CD4-positive, alpha-beta T cell treated with Interleukin-4 for 4 hours (primary cell): ENCODE measurements at places on chromosomes 3 and 15.

DNA sequence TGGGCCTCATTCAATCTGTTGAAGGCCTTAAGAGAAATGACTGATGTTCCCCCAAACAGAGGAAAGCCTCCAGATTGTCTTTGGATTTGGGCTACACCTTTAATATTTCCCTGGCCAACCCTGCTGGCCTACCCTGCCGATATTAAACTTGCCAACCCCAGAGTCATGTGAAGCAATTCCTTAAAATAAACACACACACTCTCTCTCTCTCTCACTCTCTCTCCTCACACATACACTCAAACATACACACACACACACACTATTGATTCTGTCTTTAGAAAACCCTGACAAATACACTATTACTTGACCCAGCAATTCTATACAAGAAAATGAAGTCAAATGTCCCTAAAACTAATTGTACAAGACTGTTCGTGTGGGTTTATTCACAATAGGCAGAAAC is 109.9 kb upstream of the ST8SIA2 start:
- DNase-seq, result no peak

GRCh38 chr3:37920156-37920699 is 58.5 kb downstream of the CTDSPL start:
- DNase-seq, result no peak

DNA sequence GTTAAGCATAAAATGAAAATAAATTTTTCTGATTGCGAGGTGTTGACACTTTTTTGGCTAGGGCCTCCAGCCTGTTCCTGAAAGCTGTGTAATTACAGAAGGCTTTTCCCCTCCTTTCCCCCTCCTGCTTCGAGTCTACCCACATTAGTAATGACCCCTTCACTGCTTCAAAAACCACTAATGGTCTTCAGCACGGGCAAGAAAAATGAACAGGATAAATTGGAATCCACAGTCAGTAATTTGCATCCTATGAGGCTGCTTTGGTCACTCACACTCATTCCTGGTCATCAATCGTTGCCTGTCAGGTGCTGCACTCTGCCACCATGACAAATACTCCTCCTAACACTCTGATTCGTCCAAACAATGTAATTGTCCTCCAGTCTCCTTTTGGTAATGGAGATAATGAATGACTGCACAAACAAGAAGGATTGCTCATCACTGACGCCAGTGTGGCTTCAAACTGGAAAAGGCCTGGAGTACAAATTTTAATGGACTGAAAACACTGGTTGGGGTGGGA is 148.6 kb downstream of the MEIS2 start:
- no peak for DNase-seq

DNA sequence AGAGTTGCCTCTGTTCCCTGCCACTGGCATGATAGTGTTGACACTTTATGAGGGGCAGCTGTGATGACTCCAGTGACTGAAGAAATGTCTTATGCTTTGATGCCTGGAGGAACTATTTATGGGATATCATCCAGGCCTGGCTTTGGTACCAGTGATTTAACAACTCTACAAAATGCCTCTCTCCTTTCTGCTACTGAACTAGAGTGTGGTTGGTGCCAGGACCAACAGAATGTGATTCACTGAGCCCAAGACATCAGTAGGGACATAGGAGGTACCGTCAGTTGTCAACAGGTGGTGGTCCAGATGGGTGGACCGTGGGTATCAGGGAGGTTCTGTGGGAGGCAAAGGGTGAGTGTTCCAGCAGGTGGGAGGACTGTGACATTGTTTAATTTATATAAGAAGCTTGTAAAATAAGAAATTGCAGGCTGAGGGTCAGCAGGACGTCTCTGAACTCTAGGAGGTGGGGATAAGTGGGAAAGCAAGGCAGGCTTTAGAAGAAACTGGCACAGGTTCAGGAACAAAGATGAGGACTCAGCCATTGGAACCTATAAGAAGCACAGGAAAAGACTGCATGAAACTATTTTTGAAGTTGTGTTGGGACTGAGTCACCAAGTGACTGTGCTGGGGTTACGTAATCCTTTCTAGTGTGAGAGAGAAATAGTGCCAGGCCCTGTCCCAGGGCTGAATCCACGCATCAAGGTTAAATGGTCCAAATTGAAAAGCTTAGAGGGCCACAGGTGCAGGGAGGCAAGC is 28.5 kb upstream of the SLC7A14 start:
- DNase-seq, result no peak

DNA sequence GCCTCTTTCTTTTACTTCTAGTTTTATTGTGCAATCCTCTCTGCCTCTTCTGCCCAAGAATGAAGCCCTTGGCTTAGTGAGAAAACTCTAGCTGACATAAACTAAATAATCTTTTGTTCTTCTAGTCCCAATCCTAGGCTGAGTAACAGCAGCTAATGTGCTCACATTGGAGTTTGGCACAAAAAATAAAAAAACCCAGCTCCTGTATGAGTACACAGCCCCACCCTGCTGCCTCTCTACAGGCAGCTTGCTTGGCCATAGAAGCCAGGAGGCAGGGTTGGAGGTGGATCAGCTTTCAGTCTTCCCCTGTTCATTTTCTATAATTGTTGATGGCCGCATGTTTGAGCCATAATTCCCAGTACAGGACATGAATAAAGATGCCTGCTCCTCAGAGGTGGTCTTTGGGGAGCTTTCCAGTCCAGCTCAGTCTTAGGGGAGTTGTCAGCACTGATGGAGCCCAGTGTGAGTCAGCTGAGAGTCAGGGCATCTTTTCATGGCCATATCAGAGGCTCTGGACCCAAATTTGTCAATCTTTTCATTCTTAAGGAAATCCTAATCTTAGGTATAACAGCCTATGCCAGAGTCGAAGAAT is 46.7 kb downstream of the RTP1 start:
- no peak for DNase-seq
